Pancreas (tissue), 10 donors: ENCODE measurements at places on chromosomes 7 and 10.

DNA sequence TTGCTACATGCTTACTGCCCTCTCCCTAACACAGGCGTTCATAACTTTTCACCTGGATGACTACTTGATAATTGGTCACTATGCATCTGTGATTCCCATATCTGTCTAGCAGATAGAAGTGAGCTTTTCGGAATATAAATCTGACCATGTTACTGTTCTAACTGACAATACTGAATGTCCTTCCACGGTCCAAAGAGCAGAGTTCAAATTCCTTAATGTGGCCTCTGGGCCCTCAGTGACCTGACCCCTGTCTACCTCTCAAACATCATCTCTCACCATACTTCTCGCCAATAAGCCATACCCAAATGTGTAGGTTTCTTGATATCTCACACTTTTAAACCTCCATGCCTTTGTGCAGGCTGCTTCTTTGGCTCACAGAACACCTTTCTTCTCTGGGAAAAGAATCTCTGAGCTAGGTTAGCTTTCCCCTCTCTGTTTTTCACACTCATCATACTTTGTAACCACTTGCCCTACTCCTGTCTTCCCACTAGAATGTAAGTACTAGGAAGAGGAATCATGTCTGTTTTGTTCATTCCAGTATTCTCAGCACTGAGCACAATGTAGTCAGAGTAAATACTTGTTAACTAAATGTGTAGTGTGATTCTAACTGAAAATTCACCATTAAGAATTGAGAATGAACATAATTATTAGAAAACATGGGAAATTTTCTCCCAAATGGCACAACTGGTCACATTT is 39.2 kb upstream of the LRRC17 start:
- peak overlapping the region; percentile 32 for H3K27ac ChIP-seq
- H3K4me3 ChIP-seq: no peak overlapping the region

DNA sequence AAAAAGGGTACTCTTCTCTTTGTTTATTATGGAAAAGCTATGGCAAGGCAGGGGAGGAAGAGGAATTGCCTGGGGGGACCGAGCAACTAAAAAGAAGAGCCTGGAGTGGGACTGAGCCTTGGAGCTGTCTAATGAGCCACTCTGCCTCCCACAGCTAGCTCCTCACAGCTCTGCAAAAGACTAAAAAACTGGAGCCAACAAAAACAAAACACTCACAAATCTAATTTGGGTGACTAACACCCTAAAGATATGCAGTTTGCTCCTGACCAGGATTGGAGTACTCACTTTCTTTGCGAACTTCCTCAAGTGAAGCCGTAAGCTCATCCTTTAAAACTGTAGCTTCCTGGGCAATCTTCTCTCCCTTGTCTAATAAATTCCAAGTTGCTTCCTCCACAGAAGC is 89.4 kb downstream of the CTNNA3 start:
- no peak overlapping the region for H3K4me3 ChIP-seq
- no peaks in the 10 kb centered on the region for H3K27me3 ChIP-seq
- no peaks in the 10 kb centered on the region for H3K36me3 ChIP-seq
- H3K4me1 ChIP-seq: no peaks in the 10 kb centered on the region

DNA sequence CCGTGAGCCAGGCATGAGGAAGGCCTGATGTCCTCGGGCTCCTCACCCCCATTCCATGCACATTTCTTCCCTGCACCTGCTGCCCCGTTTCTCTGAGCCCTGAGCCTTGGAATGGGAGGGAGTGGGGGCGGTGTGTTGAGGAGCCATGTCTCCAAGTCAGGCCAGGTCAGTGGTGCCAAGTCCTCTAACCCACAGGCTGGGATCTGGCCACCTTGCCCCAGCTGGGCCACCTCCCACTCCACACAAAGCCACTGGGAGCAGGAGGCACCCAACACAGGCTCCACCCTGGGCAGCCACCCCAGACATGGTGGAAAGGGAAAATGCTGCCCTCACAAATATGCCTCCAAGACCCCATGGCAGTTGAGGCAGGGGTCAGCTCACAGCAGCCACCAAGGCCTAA is 27.7 kb downstream of the ZCCHC24 start:
- H3K4me3 ChIP-seq: no peak overlapping the region
- H3K27me3 ChIP-seq: no peaks in the 10 kb centered on the region
- H3K4me1 ChIP-seq: no peaks in the 10 kb centered on the region

- no peak overlapping the region for H3K4me3 ChIP-seq
- DNase-seq: no peak
- no peaks in the 10 kb centered on the region for H3K27me3 ChIP-seq
These were observed 40.7 kb downstream of the ZCCHC24 start for GRCh38 chr10:79404690-79405131.
